NCI-H2171 treated with DMSO at 0.1 percent for 48 hours (cell line): ENCODE measurements at places on chromosomes 12 and 14.

DNA sequence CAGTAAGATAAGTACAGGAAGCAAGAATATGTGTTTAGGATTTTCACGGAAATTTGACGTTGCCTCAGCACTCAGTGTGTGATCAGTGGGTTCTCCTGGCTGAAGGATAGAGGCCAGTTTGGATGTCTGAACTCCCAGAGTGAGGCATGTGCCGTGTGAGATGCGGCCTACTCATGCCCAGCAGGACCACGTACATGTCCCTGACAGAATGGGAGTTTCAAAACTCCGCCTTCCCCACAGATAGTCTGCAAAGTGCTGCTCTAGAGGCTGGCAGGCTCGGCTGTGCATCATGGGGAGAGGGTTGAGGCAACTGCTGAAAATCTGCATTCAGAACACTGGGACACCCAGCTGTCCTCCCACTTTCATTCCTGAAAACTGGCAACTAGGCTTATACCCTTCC lies 58.3 kb downstream of the NINJ2 start:
- DNase-seq = no peak

GRCh38 chr14:67940486-67941455 lies 121.2 kb downstream of the RAD51B start:
- DNase-seq = no peak

DNA sequence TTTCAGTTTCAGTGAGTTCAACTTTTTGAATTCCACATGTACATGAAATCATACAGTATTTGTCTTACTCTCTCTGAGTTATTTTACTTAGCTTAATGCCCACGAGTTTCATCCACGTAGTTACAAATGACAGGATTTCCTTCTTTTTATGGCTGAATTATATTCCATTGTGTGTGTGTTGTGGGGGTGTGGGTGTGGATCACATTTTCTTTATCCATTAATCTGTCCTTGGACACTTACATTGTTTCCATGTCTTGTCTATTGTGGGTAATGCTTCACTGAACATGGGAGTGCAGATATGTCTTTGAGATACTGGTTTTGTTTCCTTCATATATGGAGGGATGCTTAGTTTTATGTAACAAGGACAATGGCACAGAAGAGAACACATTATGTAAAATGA lies 63.5 kb upstream of the TMTC1 start:
- no peak for DNase-seq

DNA sequence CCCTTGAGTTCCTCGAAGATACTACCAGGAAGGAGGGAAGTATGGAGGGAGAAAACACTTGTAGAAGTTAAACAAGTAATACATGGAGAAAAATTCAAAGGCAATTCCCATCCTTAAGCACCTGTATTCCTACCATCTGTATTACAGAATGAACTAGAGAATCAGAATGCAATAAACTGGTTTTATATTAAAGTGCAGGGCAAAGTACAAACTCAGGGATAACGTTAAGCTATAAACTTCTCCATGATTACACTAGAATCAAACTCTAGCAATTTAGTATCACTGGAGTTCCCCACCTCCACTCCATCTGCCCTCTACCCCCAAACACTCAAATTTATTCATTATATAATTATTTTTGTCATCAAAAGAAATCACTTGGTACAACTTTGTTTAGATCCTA lies 13.1 kb downstream of the PAWR start:
- DNase-seq = no peak

DNA sequence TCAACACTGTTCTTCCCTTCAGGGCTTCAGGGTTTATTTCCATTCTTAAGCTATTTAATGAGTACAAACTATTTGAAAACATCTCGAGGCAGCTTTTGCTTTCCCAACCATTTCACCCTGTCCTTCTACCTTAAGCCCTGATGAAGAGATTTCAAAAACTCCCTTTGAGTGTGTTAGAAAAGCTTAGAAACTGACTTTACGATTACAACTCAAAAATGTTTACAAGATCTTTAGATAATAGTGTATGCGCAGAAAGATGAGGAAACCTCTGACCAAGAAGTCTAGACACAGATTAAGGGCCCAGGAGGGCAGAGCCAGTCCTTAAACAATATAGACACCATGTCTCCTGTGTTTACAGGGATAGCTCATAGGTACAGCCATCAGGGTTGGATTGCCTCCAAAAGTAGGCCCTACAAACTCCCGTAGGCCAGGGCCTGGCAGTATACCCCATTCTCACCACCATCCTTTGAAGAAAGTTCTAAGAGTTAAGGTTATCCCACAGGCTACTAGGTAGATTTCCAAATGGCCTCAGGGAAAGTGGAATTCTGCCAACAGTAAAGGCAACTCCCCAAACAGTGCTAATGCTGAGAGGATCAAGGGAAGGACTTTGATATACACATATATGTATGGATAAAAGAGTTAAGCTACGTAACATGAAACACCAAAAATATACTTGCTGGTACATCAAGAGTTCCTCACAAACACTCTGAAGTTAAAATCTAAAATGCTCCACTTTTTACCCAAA lies 11.4 kb upstream of the SOS2 start:
- no peak for DNase-seq

DNA sequence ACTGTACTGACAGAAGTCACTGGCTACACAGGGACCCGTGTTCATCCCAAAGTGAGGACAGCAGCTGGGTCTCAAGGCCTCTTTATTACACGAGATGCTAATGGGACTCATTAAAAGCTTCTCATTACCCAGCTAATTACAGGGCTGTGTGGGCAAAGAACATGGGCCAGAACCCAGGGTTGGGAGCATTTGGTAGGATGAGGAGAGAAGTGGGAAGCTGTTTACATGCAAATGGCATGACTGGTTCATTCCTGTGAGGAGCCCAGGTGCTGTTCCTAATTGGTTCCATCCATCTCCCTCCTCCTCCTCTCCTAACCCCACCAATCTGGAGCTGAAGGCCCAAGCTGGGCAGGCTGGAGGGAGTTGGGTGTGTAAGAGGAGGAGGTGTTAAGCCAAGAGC lies 8.9 kb upstream of the TAC3 start:
- DNase-seq = no peak

DNA sequence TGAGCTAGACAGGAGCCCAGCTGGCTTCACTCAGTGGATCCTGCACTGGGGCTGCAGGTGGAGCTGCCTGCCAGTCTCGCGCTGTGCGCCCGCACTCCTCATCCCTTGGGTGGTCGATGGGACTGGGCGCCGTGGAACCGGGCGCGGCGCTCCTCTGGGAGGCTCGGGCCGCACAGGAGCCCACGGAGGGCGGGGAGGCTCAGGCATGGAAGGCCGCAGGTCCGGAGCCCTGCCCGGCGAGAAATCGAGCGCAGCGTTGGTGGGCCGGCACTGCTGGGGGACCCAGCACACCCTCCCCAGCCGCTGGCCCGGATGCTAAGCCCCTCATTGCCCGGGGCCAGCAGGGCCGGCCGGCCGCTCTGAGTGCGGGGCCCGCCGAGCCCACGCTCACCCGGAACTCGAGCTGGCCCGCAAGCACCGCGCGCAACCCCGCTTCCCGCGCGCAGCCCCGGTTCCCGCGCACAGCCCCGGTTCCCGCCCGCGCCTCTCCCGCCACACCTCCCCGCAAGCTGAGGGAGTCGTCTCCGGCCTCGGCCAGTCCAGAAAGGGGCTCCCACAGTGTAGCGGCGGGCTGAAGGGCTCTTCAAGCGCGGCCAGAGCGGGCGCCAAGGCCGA lies 1130.5 kb upstream of the FLRT2 start:
- no peak for DNase-seq

DNA sequence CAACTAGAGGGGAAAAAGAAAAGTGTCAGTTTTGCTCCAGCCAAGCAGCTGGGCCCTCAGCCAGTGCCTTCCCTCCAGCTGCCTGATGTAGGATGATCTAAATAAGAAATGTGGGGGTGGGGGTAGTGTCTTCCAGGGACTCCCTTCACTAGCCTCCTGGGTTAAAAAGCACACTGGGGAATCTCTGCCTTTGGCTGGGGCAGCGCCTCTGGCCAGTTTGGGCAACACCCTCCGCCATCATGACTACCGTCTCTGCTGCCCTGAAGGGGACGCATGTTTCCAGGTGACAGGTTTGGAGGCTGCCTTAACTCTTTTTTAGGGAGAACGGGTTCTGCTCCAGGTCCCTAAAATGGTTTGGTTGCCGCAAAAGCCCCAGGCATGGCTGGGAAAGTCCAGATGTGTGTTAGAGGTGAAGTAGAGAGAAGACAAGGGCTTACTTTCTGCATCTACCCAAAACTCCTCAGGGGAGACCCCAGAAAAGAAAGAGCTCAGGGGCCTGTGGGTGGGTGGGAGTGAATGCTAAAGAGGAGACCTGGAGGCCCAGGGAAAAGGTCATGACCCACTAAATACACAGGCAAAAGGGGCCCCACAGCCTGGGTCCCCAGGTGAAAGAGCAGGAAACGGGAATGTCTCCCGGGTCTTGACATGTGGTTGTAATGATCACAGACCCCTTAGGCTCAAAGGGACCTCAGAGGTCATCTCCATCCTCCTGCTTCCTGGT lies 132.8 kb upstream of the CCND2 start:
- no peak for DNase-seq

DNA sequence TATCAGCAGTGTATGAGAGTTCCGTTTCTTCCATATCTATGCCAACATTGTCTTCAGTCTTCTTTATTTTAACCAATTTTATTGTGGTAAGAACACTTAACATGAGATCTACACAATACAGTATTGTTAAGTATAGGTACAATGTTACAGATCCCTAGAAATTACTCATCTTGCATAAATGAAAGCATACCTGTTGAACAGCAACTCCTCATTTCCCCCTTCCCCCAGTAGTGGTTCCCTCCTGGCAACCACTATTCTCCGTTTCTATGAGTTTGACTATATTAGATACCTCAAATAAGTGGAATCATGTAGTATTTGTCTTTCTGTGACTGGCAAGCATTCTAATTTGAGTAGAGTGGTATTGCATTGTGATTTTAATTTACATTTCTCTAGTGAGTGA lies 150.5 kb downstream of the CRADD start:
- DNase-seq = no peak

GRCh38 chr14:103296007-103296406 lies 38.0 kb upstream of the EIF5 start:
- DNase-seq = no peak

GRCh38 chr12:5428332-5429221 lies 3.3 kb upstream of the NTF3 start:
- DNase-seq = no peak

DNA sequence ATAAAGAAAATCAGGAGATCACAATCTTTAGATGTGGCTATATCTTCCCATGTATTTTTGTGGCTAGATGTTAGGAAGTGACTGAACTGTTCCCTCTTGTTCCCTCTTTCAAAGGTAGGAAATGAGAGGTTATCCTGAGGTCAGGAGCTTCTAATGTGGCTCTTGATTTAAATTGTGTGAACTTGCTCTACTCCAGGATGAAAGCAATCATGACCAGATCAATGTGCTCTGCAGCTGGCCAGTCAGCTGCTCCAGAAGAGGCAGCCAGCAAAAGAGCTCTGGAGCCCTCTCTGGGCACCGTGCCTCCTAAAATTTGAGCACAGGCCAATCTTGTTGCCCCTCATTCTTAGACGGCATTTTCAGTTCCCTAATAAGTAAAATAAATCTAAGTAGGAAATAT lies 32.0 kb downstream of the CDK17 start:
- peak; percentile 12 for DNase-seq

GRCh38 chr14:26765768-26766520 lies 168.1 kb upstream of the NOVA1 start:
- DNase-seq = no peak

DNA sequence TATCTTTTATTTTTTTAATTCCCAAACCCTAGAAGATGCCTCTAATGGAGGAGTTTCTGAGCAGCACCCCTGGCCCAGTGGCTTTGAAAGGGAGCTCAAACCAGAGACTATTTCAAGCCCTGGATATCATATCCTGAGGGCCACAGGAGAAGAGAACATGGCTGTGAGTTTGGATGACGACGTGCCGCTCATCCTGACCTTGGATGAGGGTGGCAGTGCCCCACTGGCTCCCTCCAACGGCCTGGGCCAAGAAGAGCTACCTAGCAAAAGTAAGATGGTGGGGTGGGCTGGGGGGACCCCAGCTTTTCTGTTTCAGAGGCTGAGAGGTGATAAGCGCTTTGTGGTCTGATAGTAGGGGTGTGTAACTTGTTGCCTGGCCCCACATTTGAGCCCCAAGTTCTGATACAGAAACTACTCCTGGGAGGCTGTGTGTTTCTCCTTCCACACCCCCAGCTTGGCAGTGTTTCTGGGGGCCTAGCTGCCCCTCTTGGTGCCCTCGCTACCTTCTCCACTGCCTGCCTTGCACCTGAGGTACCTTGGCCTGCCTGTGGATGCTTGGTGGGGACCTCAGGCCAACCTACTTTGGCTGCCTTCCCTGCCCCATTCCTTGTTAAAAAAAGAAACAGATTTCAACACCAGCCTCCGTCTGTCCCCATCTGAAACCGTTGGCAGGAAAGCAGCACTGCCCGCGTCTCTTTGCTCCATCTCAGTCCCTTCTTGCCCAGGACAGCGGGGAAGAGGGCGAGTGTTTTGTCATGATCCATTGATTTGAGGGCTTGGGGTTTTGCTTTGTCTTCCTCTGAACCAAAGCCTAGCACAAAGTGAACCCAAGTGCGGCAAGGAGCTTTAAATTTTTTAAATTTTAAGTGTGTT lies 5.7 kb downstream of the TPCN1 start:
- DNase-seq = no peak

- no peak for DNase-seq
Measured at GRCh38 chr14:30779210-30779609, 95.1 kb upstream of the COCH start.

GRCh38 chr12:20653871-20654270 lies 41.3 kb upstream of the SLCO1C1 start:
- no peak for DNase-seq

DNA sequence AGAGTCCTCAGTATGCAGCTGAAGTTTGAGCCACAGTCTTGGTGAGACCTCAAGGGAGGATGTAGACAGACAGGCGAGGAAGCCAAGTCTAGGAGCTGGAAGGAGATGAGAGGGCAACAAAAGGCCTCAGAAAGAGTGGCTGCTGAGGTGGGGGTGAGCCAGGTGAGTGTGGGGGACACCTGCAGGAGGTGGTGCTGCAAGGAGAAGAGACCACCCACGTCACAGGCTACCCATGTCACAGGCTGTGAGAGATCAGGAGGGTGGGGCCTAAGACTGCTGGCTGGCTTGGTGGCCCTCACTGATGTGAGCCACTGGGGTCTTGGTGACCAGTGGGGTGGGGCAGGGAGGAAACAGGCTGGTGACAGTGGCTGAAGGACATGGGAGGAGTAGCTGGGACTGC lies 97.3 kb downstream of the KIF26A start:
- DNase-seq = no peak

DNA sequence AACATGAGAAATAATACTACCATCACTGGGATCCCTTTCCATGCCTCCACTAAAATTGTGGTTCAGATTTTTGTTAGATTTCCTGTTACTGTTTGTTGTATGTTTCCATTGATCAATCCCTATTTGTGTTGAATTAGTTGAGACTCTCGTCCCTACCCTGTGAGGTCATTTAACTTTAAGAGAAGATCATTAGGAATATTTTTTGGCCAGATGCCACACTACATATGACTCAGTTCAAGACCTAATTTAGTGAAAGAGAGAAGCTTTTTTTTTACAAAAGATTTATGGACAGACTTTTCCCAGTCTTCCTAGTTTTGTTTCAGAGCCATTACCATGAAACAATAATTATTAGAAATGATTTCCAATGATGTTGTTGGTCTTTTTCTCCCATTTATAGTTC lies 35.5 kb downstream of the CPSF6 start:
- no peak for DNase-seq
